ENCODE measurements at places on chromosomes 1 and 21.

- DNase-seq, result no peak
These were observed 15.3 kb downstream of the FAM151A start for GRCh38 chr1:54607821-54608565.

- DNase-seq, result no peak
These were observed 124.9 kb downstream of the ITSN1 start for GRCh38 chr21:33767236-33767635.

DNA sequence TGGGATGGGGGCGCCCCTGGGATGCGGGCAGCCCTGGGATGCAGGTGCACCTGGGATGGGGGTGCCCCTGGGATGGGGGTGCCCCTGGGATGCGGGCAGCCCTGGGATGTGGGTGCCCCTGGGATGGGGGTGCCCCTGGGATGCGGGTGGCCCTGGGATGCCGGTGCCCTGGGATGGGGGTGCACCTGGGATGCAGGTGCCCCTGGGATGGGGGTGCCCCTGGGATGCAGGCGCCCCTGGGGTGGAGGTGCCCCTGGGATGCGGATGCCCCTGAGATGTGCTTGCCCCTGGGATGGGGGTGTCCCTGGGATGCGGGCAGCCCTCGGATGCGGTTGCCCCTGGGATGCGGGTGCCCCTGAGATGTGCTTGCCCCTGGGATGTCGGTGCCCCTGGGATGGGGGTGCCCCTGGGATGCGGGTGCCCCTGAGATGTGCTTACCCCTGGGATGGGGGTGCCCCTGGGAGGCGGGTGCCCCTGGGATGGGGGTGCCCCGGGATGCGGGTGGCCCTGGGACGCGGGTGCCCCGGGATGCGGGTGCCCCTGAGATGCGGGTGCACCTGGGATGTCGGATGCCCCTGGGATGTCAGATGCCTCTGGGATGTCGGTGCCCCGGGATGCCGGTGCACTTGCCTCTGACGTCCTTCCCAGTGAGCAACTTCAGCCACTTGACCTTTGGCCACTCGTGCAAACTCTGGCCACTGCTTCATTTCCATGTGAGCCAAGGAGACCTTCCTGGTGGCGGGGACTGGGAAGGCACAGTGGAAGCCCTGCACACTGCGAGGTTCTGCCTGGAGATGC is 37.3 kb upstream of the SLC19A1 start:
- no peak for DNase-seq

GRCh38 chr1:185440877-185441276 is 123.8 kb upstream of the IVNS1ABP start:
- no peak for DNase-seq

DNA sequence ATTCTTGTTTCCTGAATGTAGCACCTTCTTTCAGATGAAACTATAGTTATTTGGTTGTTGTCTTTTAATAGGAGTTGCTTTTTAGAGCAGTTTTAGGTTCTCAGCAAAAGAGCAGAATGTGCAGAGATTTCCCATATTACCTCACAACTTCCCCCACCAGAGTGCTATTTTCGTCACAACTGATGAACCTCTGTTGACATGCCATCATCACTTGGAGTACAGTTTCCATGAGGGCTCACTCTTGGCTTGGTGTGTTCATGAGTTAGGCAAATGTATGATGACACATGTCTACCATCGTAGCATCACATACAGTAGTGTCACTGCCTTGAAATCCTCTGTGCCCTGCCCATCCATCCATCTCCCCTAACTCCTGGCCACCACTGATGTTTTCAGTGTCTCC is 3.7 kb downstream of the IBA57 start:
- no peak for DNase-seq

GRCh38 chr1:13725714-13726175 is 25.8 kb downstream of the PRDM2 start:
- DNase-seq, result no peak

GRCh38 chr1:101004670-101005069 is 20.9 kb downstream of the DPH5 start:
- DNase-seq, result no peak

DNA sequence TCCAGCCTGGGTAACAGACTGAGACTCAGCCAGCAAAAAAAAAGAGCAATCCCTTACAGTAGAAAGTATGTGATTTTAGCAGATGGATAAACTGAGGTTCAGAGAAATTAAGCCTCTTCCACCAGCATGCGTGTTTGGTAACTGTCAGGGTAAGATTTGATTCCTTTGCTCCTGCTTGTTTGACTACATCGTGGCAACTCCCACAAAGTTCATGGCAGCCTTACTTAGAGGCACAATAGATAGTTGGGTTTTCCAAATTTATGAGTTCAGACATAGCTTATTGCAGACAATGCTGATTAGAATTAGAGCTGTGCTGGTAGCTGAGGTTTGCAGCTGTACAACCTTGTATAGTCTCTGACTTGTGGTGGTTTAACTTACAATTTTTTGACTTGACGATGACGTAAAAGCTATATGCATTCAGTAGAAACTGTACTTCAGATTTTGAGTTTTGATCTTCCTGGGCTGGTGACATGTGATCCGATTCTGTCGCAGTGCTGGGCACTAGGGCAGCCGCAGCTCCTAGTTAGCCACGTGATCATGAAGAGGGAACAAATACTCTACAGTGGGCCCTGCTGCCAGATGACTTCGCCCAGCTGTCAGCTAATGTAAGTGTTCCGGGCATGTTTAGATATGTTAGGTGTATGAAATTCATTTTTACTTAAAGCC is 167.8 kb downstream of the DHRS3 start:
- DNase-seq, result no peak

DNA sequence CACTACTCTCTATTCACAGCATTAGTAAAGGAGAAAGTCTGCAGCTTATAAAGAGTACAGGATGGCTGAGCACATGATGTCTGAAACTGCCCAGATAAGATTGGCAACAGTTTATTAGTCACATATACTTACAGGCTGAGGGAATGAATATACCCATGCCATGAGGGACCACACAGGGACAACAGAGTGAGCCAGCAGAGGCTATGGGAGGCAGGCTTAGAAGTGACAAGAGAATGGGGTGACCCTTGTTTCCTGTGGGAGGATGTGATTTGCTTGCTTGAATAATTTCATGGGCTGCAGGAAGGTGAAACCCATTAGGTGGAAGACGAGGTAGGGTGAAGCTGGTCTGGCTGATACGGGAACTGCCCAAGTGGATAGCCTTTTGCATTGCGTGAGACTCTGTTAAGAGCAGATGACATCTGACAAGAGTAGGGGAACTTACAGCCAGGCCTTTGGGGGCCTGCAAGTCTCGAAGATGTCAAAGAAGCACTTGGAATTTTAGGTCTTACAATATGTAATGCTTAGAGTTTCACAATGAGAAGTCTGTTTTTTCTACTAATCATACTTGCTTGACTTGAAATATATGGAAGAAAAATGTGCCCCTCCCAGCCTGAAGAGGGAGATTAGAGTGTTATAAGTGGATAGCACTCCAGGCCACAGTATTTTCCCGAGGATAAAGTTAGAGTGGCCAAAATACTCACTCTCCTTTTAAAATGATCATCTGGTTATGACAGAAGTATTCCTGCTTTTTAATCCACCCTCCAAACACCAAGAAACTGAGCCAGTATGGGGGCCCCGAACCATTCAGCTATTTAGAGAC is 34.6 kb upstream of the TNFSF4 start:
- no peak for DNase-seq

- DNase-seq, result no peak
These were observed 71.7 kb downstream of the JAK1 start for GRCh38 chr1:64894438-64895196.

DNA sequence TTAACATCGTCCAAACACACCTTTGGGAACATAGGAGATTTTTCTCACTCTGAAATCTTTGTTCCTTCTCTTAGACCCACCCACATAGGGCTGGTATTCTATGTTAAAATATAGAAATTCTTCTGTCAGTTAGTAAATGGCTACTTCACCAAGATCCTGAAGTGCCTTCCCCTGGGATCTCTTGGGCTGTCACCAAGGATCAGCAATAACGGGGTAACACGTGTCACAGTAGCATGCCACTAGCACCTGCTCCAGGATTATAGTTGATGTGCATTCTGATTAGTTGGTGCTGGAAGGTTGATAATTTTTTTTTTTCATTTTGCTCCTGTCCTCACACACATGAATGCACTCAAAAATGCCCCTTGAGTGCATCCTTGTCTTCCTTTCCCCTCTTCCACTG is 298.7 kb downstream of the NTNG1 start:
- DNase-seq, result no peak

DNA sequence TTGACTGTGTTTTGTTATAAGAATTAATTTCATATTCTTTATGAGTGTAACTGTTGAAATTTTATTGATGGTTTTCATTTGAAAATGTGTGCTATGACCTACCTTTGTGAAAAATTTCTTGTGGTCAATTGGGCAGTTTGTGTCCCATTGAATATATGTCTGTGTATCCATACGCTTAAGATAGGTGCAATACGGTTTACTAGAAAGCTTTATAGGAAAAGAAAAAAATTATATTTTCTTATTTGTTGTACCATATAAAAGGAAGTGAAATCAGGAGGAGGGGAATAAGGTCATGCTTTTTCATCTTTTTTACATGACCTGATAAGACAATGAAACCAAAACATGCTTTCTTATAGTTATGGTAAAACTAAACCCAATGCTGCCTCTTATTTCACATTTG is 807.7 kb downstream of the USP25 start:
- DNase-seq, result no peak

- no peak for DNase-seq
These were observed 44.0 kb downstream of the MATN1 start for GRCh38 chr1:30679201-30679975.

GRCh38 chr1:10033359-10033845 is 644 bp downstream of the UBE4B start:
- DNase-seq, result no peak

- peak; percentile 22 for DNase-seq
These were observed at the start of gene ZNF697 for GRCh38 chr1:119647734-119648619. Gene ZNF697, minus strand, starts transcription at chr1:119648266. Its CDS starts 22,166 bp downstream, at chr1:119626100.

GRCh38 chr21:42164064-42164789 is 54.7 kb upstream of the ABCG1 start:
- no peak for DNase-seq

DNA sequence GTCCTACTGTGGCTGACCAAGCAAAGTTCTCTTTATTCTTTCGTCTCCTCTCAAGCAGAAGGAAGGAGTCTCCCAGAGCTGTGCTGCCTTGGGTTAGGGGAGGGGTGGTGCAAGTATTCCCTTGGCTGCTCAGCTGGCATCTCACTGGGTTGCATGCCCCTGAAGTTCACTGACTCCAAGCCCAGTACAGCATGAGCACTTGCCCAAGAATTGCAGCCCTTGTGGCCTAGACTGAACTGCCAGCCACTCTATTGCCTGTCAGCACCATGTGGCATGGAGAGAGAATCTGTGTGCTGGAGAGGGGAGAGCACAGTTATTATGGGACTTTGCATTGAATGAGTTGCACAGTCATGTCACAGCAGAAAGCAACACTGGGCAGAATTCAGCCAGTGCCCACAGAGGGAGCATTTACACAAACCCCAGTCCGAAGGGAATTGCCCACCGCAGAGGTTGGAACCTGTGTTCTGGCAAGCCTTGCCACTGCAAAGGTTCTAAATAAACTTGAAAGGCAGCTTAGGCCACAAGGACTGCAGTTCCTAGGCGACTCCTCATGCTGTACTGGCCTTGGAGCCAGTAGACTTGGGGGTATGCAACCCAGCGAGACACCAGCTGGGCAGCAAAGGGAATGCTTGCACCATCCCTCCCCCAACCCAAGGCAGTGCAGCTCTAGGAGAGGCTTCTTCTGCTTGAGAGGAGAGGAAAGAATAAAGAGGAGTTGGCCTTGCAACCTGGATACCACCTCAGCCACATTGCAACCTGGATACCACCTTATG is 28.8 kb downstream of the DR1 start:
- DNase-seq, result no peak

DNA sequence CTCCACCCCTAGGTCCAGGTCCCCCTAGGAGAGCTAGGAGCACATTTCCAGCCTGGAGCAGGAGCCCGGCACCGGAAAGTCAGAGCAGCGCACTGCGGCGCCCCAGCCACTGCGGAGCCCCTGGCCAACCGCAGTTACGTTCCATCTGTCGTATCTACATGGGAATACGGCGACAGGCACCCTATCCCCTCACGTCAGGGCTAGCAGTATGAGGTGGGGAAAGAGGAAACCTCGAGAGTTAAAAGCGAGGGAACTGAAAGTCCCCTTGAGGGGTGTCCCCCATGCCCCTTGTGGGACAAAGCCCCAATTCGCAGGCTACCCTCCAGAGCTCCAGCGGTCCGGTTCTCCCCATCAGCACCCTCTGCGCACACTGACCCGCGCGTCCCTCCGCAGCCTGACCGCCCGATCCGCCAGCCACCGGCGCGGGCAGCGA is 995 bp downstream of the COLGALT2 start:
- DNase-seq, result no peak

DNA sequence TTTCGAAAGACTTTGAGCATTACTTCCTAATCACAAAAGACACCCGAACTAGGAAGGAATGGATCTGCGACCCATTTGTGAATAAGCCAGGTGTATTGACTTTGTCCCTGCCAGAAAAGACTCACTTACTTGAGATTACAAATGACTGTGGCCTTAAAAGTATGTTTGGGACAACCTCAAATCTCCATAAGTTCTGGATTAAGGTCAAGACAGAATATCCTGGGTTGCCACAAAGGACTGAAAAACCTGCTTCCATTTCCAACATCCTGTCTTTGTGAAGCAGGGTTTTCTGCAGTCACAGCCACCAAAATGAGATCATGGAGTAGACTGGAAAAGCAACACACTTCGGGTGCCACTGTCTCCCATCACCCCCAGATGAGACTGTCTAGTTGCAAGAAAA is 537.4 kb upstream of the ZRANB2 start:
- DNase-seq, result no peak

DNA sequence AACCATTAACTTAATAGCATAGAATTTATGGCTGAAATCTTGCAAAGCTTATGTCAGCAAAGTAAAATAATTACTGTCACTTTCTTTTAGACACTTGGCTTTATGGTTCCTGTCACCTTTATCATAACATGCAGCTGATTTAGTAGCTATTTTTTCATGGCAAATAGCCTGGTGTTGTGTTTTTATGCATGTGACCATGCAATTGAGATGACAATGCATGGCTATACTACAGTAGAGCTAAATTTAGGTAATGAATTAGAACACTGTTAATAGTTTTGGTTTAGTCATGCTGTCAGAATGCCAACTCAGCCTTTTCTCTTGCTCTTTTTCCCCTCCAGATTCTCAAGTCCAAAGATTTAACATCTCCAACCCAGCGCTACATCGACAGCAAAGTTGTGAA is 88.6 kb downstream of the TGFB2 start:
- no peak for DNase-seq

GRCh38 chr1:76250271-76250670 is 175.7 kb downstream of the ST6GALNAC3 start:
- DNase-seq, result no peak

GRCh38 chr1:23568608-23569383 is 9.5 kb upstream of the ID3 start:
- no peak for DNase-seq

GRCh38 chr1:214404571-214405213 is 123.7 kb downstream of the SMYD2 start:
- DNase-seq, result no peak

DNA sequence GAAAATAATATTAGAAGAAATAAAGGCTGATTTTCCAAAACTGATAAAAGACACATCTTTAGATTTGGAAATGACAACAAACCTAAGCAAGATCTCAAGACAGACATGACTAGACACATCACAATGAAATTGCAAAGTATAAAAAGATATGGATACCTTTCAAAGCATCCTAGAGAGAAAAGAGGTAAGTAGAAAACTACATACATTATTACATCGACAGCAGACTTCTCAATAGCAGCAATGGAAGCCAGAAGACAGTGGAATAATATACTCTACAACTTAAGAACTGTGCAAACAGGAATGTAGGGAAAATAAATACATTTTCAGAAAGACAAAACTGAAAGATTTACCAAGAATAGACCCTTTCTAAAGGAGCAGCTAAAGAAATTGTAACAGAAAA is 50.2 kb downstream of the DENND1B start:
- DNase-seq, result peak; percentile 18

- no peak for DNase-seq
These were observed 1.2 kb downstream of the RGL1 start for GRCh38 chr1:183806125-183806524.
